ENCODE measurements at places on chromosomes 6 and 20.
A peak's percentile ranks its signal among the peaks of the same experiment; 100 is the strongest.

DNA sequence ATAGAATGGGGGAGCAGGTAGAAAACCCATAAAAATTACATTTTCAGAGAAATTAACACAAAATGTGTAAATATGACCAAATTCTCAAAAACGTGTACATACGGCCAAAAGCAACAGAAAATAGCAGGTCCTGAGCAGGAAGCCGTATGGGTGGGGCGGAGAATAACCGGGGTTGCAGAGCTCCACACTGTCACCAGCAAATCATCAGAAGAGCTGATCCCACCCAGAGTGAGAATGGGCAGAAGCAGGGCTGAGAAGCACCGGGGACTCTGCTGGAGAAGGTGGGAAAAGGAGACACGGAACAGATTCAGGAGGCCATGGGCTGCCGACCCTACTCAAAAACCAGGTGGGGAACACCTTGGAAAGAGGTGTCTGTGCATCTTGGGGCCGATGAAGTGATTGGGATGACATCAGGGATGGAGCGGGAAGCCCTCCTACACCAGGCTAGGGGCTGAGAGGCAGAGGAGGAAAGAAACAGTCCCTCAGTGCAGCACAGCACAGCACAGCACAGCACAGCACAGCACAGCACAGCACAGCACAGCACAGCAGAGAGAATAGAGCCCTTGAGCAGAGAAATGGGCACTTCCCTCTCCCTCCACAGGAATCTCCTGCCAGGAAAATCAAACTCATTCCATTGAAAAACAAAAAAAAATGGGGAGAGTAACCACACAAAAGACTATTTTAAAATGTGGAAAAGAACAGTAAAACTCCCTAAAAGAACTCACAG, 22.3 kb downstream of the STX7 start:
- DNase-seq = no peak

DNA sequence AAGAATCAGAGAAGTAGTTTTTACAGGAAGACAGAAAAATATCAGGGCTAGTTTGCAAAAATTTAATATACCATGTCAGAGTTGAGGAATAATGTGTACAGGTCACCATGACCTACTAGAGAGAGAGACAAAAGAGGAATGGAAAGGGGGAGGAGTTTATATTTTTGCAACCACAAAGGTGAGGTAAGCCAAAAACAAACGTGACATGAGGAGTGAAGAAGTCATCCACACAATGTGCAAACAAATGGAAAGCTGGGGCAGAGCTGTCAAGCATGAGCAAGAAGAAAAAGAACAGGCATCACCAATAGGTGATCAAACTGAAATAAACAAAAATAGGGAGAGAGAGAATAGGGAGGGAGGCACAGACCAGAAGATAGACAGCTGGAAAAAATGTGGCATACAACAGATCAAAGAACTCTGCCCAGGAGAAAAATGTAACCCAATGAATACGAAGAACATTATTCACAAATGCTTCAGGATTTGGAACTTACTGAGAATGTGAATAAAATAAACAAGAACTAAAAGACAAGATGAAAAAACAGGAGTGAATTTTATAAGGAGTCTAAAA, 15.5 kb downstream of the RARS2 start:
- no peak for DNase-seq

GRCh38 chr6:147567141-147567805, 58.8 kb downstream of the SAMD5 start:
- DNase-seq = no peak

- DNase-seq = peak; percentile 85
Measured at GRCh38 chr6:26571592-26572296, 25.0 kb upstream of the ABT1 start.

DNA sequence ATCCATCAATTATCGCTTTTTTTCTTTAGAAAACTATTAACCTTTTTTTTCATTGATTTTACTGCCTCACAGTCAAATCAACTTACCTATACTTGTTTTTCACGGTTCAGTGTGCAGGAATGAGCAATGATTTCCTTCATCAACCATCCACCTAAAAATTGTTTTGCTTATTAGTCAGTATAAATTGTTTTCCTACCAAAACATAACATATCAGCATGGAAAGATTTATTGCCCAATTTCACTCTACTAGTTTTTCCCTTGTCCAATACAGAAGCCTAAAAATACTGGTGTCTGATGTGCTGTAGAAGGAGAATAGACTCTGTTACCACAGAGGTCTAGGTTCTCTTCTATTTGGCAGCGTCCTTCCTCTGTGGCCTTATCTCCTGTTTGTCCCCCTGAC, 558.2 kb upstream of the CITED2 start:
- DNase-seq = no peak

DNA sequence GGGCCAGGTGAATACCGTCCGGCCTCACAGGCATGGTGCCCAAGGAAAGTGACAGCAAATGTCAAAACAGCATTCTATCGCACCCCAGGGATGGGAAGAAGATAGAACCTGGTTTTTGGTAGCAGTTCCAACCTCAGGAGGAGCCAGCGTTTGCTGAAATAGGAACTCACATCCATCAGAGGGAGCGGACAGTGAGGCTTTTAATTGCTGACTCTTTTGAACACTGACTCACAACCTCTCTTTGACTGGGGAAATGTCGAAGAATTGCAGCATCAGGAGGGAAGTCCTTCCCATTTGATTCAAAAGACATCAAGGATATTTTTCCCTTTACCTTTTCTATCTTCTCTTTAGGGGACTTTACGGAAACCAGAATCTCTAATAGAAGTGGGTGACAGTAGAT, 114.2 kb downstream of the UNC5CL start:
- no peak for DNase-seq

DNA sequence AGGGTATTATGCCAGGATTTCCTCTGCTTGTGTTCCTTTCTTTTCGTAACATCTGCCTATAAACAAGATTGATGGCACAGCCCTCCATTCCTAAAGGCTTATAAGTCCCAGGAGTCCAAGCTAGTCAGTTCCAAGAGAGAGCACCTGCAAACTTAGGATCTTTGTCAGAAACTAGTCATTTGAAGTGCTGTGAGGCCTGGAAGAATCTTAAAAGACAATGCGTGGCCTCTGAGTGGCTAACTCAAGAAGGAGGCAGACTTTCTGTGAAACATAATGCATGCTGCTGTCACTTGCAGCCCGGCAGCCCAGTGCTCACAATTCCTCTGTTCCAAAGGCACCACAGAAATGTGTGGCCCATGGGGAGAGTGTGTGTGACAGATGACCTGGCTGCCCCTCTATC, 135.0 kb upstream of the SUPT3H start:
- DNase-seq = no peak

DNA sequence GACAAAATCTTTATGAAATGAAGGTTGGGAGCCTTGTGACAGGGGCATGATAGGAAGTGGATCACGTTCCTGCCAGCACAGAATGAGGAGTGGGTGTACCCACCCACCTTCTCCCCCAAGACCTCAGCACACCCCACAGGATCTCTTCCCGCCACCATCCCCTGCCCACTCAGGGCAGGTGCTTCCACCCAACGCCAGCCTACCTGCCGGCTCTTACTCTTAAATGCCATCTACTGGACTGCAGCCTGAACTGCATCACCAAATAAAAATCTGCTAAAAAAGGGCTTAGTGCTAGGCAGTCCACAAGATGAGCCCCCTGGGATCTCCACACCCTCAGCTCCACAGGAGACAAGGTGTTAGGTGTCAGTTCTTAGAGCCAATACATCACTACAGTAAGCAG, 20.6 kb downstream of the DTNBP1 start:
- DNase-seq = no peak

- DNase-seq = no peak
Measured at GRCh38 chr6:71190809-71191208, 97.8 kb upstream of the OGFRL1 start.

- DNase-seq = no peak
Measured at GRCh38 chr20:51702556-51702955, 65.6 kb downstream of the ATP9A start.

DNA sequence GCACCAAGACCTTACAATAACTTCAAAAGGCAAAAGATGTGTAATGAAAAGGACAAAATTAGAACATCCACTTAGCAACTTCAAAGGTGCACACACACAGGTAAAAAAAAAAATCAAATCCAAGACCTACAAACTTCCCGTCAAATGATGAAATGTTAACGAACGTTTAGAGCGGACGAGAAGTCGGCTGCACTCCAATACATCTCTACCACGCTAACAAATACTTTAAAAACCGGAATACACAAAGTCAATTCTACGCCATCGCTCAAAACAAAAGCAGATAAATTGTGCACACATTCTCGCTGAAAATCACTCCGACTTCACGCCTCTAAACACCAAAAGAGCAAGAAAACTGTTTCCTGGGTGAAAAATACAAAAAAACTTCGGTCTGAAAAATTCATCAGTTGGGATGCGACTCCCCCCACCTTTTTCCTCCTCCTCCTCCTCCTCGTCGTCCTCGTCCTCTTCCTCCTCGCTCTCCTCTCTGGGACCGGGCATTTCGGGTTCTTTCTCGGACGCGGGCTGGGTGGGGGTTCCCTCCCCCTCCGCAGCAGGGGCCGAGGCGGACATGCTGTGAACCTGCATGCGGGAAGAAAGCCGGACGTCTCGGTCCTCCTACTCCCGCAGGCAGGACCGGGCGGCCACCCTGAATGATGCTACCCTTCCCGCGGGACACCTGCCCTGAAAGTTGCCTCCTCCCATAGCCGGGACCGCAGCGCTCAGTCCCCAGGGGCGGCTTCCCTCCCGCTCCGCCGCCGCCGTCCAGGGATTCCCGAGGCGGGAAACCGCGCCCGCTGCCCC, 712 bp downstream of the DEK start:
- peak; percentile 21 for DNase-seq

DNA sequence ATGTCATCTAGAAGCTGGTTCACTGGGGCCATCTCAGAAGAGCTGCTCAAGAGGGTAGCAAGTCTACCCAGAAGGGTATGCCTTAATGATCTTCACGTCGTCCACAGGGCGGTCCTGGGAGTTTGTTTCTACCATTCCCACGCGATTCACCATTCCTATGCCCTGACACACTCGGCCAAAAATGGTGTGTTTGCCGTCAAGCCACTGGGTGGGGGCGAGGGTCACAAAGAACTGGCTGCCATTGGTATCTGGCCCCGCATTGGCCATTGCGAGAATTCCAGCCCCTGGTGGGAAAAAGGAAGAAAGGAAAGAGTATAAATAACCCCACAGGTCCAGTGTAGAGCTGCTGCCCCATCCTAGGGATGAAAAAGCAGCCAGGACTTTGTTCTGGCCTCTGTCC, 16.5 kb upstream of the CPNE5 start:
- DNase-seq = no peak

GRCh38 chr6:150347845-150348244, 21.0 kb upstream of the IYD start:
- DNase-seq = no peak

- DNase-seq = no peak
Measured at GRCh38 chr20:49905415-49906091, 9.8 kb downstream of the SPATA2 start.

DNA sequence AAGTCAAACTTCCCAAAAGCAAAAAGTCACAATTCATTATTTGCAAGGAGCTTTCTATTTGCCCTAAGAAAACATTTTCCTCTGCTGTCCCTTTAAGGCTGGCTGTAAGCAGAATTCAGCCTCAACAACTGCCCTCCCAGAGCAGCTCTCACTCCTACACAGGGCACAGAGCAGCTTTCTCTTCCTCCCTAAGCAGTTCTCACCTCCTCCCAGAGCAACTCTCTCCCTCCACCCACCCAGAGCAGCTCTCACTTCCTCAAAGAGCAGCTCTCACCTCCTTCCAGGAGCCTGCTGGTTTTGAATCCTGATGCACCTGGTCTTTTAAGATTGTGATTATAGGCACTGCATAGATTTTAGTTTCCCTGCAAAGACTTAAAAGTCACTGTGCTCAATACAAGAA, 120.6 kb upstream of the TMEM181 start:
- no peak for DNase-seq

GRCh38 chr6:107620732-107621131, 130.8 kb downstream of the SOBP start:
- DNase-seq = peak; percentile 14

DNA sequence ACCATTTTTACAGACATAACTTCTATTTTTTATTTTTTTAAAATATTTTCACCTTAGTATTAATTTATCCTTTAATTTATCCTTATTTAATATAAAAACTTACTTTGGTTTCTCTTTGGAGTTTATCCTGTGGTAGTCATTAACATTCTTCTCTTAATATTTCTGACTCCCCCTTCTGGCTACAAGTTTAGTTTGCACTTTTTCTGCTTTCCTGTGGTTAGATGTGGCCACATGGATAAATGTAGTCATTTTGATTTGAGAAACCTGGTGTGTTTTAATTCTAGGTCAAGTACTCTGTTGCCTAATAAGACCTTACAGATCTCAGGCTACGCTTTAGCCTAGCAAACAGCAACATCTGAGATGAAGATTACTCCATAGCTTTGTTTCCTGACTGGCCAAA, 1187.5 kb downstream of the HACE1 start:
- DNase-seq = peak; percentile 6

DNA sequence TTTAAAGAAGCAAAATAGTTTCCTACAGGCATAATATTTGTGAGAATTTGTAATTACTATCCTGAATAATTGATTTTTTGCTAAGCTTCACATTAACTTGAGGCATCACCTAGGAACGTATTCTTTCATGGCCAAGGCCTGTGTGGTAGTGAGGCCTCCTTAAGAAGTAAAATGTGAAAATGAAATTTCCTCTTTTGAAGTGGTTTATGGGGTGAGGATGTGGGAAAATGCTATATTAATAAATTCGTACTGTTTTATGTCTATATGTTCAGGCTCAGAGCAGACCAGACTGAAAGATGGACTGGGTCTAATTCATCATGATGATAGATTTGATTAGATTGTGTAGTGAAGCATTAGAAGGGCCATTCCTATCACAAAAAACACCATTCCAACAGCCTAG, 33.1 kb downstream of the MYLIP start:
- no peak for DNase-seq

DNA sequence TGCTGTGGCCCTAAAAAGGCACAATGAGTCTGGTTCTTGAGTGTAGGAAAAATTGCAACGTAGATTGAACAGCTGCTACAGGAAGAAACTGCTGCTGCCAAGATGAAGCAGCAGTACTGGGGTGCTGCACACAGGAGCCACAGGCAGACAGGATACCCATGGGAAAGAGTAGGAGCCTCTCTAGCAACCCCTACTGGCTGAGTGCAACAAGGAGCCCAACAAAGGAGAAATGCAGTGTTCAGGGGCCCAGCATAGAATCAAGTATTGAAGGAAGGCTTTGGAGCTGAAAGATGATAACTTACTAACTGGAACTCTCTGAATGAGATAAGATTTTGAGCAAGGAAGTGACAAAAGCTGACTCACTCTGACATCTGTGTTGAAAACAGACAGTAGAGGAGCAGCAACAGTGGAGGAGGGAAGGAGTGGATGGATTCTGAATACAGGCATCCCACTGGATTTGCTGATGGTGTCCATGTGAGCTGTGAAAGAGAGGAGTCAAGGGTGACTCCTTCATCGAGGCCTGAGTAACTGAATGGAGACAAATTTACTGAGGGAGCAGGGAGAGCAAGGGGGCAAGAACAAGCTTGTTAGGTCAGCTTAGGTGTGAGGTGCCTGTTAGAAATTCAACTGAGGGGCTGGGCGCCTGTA, 534.7 kb upstream of the JARID2 start:
- DNase-seq = peak; percentile 23

- DNase-seq = no peak
Measured at GRCh38 chr20:53299831-53300230, 293.8 kb downstream of the ZNF217 start.

All from small intestine (tissue), 16 donors.